ENCODE measurements at places on chromosomes 1 and 21.

DNA sequence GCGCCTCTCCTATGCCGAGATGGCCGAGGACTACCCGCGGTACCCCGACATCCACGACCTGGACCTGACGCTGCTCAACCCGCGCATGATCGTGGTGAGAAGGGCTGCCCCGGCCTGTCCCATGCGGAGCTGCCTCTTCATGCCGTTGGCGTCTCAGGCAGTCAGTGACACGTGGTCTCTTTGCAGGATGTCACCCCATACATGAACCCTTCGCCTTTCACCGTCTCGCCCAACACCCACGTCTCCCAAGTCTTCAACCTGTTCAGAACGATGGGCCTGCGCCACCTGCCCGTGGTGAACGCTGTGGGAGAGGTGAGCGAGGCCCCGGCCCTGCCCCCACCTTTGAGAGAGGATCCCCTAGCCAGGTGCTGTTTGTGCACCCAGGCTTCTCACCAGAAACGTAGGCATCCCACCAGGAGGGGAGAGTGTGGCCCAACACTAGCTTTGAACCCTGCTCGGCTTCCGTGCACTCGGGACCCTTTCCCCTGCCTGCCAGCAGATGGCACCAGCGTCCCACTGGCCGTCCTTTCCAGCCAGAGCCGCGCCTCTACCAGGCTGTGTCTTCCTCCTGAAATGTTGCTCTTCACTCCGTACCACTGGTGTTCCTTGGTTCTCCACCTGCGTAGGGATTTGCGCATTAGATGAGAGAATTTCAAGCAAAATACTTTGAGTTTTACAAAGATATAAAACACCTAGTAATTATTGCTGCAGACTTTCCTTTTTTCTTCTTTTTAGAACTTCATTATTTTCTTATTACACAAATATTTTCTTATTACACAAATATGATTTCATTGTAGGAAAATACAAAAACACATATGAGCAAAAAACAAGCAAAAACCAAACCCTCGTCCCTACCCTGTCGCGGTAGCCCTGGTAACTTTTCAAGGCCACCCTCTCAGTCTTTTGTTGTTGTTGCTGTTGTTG is 9.0 kb downstream of the NPPA start:
- DNase-seq, result peak; percentile 53

- no peak for DNase-seq
Measured at GRCh38 chr1:50697440-50698421, 262.3 kb downstream of the FAF1 start.

- DNase-seq, result no peak
Measured at GRCh38 chr1:188365874-188366273, 1537.1 kb downstream of the PLA2G4A start.

- DNase-seq, result no peak
Measured at GRCh38 chr1:197388801-197389200, 120.7 kb downstream of the CRB1 start.

DNA sequence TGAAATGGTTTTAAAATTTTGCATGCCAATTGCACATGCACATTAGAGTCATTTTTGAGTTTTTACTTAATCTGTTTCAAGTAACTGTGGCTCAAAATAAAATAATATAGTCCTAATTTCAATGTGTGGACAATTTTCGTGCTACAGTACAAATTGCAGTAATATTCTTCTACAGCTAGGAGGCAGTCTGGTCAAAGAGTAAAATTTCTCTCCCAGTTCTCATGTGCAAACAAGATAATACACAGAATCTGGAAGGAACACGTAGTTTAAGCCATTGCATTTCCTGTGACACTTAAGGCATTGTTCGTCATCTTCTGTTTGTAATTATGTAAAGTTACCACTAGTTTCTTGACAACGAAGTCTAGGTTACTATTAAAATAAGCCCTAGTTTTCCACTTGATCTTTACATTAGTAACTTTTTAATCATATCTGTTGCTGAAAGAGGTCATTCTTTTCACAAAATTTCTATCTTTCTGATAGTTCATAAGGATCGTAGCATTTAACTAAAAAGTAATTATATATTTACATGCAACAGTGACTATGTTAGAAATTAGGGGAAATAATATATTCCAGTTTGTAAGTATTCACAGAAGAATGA is 28.9 kb downstream of the ODR4 start:
- DNase-seq, result no peak

GRCh38 chr21:44282370-44282769 is 3.3 kb upstream of the AIRE start:
- DNase-seq, result no peak

GRCh38 chr1:235628316-235629005 is 21.1 kb downstream of the GNG4 start:
- DNase-seq, result no peak

DNA sequence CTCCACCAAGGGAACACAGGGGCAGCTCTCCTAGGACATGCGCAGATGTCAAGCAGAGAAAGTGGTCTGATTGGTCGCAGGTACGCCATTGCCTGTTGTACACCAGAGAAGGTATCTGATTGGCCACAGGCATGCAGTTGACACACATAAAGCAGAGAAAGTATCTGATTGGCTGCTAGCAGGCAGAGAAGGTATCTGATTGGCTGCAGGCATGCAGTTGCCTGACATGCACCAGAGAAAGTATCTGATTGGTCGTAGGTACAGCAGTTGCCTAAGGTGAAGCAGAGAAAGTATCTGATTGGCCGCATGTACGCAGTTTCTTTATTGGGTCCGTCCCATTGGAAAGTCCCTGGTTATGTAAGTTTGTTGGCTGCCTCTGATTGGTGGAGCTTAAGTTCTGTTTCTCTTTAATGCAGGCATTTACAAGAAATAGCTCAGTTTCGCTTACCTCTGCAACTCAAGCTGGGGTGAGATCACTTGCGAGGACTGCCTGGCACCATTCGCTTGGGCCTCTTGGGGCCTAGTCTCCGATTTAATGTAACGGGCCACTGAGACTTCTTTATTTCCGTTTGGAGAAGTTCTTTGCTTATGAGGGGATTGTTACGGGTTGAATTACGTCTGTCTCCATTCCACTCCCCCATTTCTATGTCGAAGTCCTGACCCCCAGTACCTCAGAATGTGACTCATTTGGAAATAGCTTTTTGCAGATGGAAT is 74.2 kb downstream of the SIK1 start:
- DNase-seq, result peak; percentile 26

GRCh38 chr1:229769809-229770208 is 143.8 kb downstream of the URB2 start:
- no peak for DNase-seq

DNA sequence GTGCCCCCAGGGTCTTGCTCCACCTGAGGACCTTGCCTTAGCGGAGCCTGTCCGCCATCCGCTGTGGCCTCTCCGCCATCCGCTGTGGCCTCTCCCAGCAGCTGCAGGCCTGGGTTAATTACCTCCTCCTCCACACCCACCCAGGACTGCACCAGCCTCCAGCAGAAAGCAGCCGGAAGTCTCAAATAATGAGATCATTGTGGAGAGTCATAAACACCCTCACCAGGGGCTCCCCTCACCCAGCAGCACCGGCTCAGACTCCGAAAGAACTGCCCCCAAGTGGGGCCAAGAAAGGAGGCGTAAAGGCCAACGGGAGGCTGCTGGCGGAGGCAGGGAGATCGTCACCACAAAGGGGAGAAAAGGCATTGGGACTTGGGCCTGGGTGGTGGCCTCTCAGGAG is 10.7 kb upstream of the GPR153 start:
- DNase-seq, result no peak

- no peak for DNase-seq
Measured at GRCh38 chr1:180975551-180975950, 47.1 kb downstream of the STX6 start.

GRCh38 chr1:218692808-218693207 is 347.7 kb downstream of the TGFB2 start:
- no peak for DNase-seq

GRCh38 chr1:103416681-103417286 is 108.7 kb upstream of the RNPC3 start:
- DNase-seq, result no peak

GRCh38 chr1:81827942-81828341 is 27.2 kb downstream of the ADGRL2 start:
- DNase-seq, result no peak

- DNase-seq, result no peak
Measured at GRCh38 chr1:56920591-56921001, 45.2 kb downstream of the C8B start.

DNA sequence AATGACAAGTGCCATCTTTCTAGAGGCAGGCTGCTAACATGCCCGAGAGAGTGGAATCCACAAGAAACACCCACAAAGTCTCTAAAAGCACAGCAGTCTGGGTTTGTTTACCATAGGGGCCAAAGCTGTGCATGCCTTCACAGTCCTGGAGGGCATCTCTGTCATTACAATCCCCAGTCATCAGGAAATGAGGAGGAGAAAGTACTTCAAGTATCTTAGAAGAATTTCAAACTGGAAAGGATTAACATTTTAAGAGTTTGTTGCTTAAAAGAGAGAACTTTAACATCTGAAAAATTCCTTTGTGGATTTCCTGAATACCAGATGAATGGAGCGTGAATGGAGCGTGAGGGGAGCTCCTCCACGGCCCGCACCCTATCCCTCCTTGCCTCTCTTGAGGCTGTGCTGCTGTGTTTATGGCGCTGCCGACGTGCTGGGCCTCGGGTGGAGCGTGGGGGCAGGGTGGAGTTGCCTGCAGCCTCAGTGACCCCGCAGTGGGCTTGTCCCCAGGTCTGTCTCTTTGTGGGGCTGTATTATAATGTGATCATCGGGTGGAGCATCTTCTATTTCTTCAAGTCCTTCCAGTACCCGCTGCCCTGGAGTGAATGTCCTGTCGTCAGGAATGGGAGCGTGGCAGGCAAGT is 23.3 kb downstream of the SLC6A17 start:
- DNase-seq, result no peak

- no peak for DNase-seq
Measured at GRCh38 chr1:151606384-151606783, 5.5 kb upstream of the SNX27 start.

- DNase-seq, result no peak
Measured at GRCh38 chr21:25581582-25581981, 25.7 kb downstream of the MRPL39 start.

- no peak for DNase-seq
Measured at GRCh38 chr1:112878321-112878720, 77.7 kb downstream of the SLC16A1 start.

DNA sequence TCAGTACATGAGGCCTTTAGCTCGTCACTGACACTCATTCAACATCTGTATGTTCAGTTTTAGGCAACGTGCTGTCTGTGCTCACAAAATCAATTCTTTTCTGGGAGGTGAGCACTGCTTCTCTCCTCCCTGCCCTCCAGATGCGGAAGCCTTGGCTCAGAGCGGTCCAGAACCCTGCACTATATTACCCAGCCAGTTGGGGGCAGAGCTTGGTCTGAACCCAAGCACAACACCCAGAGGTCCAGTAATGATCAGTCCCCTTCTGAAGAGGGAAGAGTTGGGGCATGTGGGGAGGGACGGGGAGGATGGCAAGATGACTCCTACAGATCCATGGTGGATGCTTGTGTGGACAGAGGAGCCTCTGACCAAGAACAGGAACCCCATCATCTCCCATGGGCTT is 5.6 kb upstream of the DSCAM start:
- DNase-seq, result no peak

- no peak for DNase-seq
Measured at GRCh38 chr21:41186755-41187536, 19.0 kb downstream of the BACE2 start.

GRCh38 chr1:67816506-67816905 is 16.8 kb downstream of the GNG12 start:
- DNase-seq, result no peak

- DNase-seq, result no peak
Measured at GRCh38 chr1:29875557-29876028, 639.3 kb downstream of the PTPRU start.

GRCh38 chr1:144551543-144552424 is 40.9 kb upstream of the PPIAL4F start:
- DNase-seq, result peak; percentile 89

DNA sequence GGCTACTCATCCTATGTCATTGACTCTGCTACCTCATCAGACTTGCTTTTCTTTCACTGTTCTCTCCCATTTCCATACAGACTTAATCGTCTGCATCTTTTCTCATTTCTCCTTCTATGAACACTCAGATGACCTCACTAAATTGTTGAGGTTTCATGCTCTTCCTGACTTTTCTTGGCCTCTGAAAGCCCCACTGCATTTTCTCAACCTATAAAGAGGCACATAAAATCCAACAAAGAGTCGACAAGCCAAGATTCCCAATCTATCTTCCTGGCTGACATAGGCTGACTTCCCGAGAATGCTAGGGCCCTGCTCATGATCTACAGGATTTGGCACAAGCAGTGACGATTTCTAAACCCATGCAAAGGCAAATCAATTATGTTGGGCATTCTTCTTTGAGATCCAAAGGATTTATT is 280.8 kb upstream of the DPYD start:
- DNase-seq, result no peak

DNA sequence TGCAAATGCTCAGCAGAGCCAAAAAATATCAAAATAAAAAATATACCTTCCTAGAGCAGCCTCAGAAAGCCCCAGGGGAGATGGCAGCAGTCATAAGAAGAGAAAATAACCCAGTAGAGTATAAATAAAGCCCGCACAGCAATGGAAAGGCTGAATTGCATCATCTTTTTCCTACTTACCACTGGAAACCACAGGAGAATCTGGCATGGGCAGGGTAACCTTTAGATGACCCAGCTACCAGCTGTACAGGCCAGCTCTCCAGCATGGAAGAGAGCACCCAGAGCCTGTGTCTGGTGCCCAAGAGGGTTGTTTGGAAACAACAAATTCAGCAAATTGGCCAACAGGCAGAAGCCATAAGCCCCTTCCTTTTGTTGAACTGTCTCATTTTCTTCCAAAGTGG is 253.1 kb downstream of the OMA1 start:
- no peak for DNase-seq

GRCh38 chr1:26010825-26011224 is 10.8 kb upstream of the EXTL1 start:
- DNase-seq, result no peak

GRCh38 chr1:116262995-116263385 is 110.1 kb upstream of the ATP1A1 start:
- DNase-seq, result no peak

DNA sequence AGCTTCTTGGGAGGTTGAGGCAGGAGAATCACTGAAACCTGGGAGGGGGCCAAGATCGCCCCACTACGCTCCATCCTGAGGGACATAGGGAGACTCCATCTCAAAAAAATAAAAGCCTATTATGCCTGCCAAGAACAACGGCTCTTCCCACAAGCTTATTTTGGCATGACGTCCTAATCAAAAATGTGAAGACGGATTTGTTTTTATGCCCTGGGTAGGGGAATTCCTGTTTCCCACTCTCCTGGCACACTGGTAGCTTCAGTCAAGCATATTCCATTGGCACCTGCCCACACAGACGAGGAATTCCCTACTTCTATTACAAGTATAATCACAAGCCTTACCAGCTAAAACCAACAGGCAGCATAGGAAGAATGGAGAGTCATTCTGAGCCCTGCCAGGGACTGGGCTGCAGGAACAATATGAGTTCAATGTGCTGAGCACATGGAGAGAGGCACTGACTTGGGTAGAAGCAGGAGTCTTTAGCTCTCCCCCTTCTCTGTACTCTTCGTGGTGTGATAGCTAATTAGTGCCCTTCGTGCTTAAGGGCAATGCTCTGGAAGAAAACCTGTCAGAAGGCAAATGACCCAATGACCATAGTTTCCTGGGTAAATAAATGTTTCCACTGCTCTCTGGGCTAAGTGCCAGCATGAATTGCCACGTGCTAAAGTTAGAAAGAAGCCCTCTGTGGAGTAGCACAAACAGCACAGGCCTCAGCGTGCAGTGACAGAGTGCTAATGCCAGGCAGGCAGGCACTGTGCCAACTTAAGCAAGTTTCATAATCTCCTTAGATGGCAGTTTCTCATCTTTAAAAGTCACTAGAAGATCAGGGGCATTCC is 16.8 kb downstream of the TNFSF4 start:
- DNase-seq, result peak; percentile 37

GRCh38 chr1:97986041-97987005 is 65.5 kb upstream of the DPYD start:
- no peak for DNase-seq

GRCh38 chr21:33293811-33294216 is 27.6 kb downstream of the IL10RB start:
- no peak for DNase-seq

All from stimulated activated naive B cell treated with anti-CD40 and anti-IgM and Interleukin-4, amounts not matched to agents 10 μg/mL and 1 μg/mL and 100 μg/mL, for 72 hours (primary cell).